Activated gamma-delta T cell (primary cell): ENCODE measurements at places on chromosomes 7 and 10.

- DNase-seq, result no peak
Measured at GRCh38 chr10:63365976-63366765, 99.6 kb downstream of the JMJD1C start.

- no peak for DNase-seq
Measured at GRCh38 chr10:84269162-84269561, 24.3 kb downstream of the RGR start.

GRCh38 chr10:92571649-92572048, 2.2 kb downstream of the IDE start:
- no peak for DNase-seq

- no peak for DNase-seq
Measured at GRCh38 chr10:107656932-107657331, 492.4 kb upstream of the SORCS1 start.

- DNase-seq, result no peak
Measured at GRCh38 chr10:7281429-7281828, 129.4 kb downstream of the SFMBT2 start.

GRCh38 chr7:91431601-91432000, 167.4 kb downstream of the FZD1 start:
- no peak for DNase-seq

DNA sequence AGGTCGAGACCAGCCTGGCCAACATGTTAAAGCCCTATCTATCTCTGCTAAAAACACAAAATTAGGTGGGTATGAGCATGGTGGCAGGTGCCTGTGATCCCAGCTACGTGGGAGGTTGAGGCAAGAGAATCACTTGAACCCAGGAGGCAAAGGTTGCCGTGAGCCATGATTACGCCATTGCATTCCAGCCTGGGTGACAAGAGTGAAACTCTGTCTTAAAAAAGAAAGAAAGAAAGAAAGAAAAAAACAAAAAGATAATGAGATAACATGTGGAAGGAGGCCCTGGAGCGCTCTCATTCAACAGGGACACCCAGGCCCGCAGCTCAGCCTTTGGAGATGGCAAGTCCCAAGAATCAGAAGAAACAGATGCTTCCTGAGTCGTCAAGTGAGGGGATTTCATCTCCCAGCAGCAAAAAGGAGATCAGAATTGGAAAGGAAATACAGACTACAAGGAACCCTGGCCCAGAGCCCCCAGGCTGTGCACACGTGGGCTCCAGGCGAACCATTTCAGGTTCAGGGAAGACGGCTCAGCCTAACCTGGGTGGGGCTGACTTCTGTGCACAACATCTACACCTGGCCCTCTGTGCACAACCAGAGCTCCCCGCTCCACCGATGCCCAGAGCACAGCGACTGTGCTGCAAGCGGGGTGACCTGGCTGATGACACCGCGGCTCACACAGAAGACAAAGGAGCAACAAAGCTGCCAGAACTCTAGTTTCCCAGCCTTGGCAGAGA, 33.3 kb downstream of the GNA12 start:
- no peak for DNase-seq

DNA sequence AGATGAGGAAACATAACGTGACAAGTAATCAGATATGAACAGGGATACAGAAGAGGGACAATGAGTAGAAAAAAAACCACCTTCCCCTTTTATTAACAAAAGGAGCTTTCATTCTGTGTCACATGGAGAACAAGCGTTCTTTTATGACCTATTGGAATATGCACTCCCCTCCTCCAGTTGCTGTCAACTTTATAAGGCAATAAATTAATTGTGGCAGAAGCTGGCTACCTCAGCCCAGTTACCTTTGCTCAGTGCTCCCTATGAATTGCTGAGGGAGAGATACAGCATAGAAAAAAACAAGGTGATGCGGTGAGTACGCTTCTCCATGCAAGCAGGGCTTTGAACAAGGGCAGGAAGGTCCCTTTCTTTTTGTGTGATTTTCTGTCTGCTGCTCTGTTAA, at the start of gene MGAM2:
Gene MGAM2 (plus strand): TSS at position 220 of the 400 bp plus-strand sequence. CDS start 5,156 bp downstream, outside the sequence.
- DNase-seq, result no peak

- DNase-seq, result no peak
Measured at GRCh38 chr7:67438913-67439505, 442.4 kb downstream of the TYW1 start.

GRCh38 chr7:84704380-84704779, 482.5 kb downstream of the SEMA3D start:
- no peak for DNase-seq

- peak; percentile 44 for DNase-seq
Measured at GRCh38 chr7:77415823-77416620, at the start of gene GSAP. GSAP (minus strand) TSS chr7:77416349; CDS start chr7:77416321, 28 bp downstream.

- no peak for DNase-seq
Measured at GRCh38 chr10:3000048-3000447, 67.3 kb upstream of the PFKP start.

DNA sequence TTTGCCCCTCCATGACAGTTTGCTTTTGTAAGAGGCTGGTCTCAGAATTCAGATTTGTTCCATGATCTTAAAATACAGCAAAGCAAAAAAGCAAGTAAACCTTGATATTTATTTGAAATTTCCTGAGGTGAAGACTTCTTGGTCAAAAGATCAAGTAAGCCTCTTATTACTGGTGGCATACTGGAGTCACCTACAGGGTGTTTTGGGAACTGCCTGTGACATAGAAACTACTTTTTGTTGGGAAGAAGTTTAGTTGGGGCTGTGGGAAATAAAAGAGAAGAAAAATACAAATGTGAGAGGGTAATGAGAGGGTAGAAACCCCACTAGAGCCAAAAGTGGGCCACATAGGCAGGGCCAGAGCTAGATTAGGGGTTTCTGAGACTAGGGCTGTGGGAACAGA, 217.9 kb downstream of the OTUD1 start:
- no peak for DNase-seq

GRCh38 chr7:77903597-77903996, 105.0 kb downstream of the PHTF2 start:
- DNase-seq, result no peak

DNA sequence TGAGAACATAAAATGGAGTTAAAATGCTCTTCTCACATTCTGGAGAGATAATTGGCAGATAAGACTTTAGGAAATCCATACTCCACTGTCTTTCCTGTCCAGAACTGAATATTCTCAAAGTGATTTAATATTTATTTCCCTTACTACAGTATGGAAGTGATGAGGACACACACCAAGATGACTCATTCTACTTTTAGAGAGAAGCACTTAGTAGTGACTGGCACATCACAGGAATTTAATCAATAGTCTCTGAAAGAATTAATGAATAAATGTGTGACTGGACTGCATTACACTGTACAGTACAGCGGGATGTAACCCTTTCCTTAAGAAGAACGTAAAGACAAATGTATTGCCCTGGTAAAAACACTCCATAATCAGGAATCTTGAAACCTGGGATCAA, 116.7 kb downstream of the SEMA3E start:
- no peak for DNase-seq

- DNase-seq, result no peak
Measured at GRCh38 chr10:86295791-86296190, 70.8 kb downstream of the GRID1 start.

DNA sequence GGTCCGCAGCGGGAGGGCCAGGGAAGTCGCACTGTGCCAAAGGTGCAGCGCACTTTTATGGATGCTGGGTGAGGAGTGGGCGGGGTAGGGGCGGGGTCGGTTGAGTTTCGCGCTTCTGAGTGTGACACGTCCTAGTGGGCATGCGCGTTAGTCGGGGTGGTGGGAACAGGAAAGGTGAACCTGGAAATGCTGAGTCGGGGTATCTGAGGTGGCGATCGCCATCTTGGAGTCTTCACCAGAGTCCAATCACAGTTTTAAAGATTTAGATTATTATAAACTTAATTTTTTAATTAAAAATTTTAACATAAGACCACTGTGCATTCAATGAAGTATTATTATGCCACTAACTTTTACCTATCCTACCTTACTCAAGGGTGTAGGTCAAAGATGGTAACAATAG, 45.7 kb downstream of the ZNF138 start:
- DNase-seq, result no peak
